HEK293T (cell line): ENCODE measurements at places on chromosomes 2 and 18.
A peak's percentile ranks its signal among the peaks of the same experiment; 100 is the strongest.

GRCh38 chr2:236557306-236558030 is 12.2 kb upstream of the ACKR3 start:
- no peak for DNase-seq

DNA sequence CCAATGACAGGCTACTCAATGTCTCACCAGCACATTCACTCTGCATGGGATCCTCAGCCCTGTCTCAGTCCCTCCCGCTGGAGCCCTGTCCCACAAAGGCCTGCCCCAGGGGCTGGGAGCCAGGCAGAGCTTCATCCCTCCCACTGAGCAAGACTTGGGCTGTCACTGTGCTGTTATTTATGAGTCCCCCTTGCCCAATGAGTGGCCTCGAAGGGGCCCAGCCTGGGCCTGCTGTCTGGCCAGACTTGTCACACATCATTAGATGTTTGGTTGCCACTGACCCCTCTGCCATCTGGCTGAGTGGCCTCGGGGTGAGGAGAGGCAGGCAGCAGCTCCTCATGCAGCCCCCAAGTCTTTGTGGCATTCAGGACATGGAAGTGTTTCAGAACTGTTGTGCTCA is 330.6 kb upstream of the SKOR2 start:
- DNase-seq = no peak

GRCh38 chr2:215367662-215368492 is 56.0 kb downstream of the ATIC start:
- no peak for DNase-seq

GRCh38 chr2:186648130-186648529 is 45.7 kb upstream of the FAM171B start:
- no peak for DNase-seq

GRCh38 chr2:116319935-116320334 is 1494.6 kb upstream of the DDX18 start:
- DNase-seq = no peak

- DNase-seq = peak; percentile 54
Observed at GRCh38 chr2:15588329-15588919, 3.2 kb upstream of the DDX1 start.
